Myocyte (in vitro differentiated cells): ENCODE measurements at places on chromosomes 4 and X. TPM values are rescaled to one million over a fixed set of nuclear protein-coding genes. Genes with fewer than 3 reads are reported as not detected.

GRCh38 chrX:20001588-20001987, 10.7 kb upstream of the BCLAF3 start:
- DNase-seq, result no peak

GRCh38 chr4:3813151-3814052, 47.2 kb downstream of the ADRA2C start:
- DNase-seq, result no peak

- no peak for DNase-seq
These were observed 347.7 kb downstream of the FBXO8 start for GRCh38 chr4:173935622-173936405.

DNA sequence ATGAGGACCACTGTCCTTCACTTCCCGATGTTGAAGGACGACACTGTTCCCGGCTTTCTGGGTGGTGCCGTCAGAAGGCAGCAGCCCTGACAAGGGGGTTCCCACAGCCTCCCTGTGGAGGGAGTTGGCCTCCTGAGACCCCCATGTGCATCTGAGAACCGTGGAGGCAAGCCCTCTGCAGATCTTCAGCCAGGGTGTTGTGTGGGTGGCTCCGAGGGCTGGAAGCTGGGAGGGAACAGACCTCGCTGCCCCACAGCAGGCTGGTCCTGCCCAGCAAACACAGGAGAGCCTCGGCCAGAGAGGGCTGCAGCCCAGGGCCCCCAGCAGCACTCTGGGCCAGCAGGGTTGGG, 16.2 kb downstream of the DGKQ start:
- DNase-seq, result no peak

DNA sequence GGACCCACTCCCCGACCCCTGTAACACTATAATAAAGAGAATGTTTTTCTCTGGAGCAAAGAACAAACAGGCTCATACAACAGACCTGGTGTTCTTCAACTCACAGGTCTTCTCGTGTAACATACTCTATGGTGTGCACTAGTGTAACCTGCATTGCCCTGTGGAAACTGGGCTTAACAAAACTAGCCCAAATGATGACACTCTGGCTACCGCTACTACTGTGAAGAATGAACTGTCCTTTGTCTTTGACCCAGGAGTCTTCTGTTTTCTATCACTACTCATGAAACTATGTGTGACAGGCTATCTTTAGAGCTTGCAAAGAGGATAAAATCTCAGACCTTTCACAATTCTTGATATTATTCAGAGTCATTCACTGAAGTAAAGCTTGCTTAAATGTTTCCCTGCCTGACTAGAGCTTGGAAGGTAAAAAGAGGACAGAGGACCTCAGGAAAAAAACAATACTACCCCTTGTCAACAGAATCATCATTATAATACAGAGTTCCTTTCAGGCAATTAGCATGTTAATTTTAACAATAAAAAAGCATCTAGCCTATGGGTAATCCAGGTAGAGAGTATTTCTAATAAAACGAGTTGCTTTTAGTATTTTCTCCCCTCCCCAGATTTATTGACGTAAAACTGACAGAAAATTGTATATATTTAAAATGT, 59.2 kb downstream of the FSTL5 start:
- no peak for DNase-seq

DNA sequence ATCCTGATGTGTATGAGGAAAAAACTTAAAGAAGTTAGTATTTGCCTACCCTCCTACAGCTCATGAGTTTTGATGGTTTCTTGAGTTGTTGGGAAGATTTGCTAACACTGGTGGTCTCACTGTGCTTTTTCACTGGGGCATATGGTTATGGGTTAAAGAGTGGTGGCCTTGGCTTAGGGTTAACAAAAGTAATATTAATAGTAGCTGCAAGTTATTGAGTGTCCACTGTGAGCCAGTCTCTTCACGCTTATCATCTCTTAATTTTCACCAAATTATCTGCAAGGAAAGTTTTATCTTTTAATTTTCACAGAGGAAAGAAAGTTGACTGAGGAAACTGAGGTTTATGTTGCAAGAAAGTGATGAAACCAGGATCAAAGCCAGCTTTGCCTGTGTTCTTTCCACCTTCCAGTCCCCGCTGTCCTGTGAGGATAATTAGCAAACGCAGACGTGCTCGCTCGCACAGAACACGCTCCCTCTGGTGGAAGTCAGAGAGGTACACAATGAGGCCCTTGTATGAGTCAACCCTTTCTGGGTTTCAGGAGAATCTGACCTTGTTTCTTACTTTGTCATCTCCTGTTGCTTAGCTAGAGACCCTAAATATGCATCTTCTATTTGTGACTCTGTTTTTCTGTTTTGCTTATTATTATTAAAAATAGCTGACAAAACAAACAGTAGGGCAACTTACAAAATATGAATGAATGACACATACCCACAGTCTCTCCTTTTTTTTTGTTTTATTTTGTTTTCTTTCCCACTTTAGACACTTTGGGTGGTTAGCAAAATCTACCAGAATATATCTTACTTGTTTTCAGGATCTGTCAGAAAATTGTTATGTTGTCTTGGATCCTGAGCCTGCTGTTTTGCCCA, 94.3 kb downstream of the DDIT4L start:
- DNase-seq, result peak; percentile 70

The EREG gene
- 0.05 TPM in 1 of 2 replicates, not detected in the other for total RNA-seq
